Retina (tissue), 1 donor: ENCODE measurements at places on chromosomes 2 and 18.

DNA sequence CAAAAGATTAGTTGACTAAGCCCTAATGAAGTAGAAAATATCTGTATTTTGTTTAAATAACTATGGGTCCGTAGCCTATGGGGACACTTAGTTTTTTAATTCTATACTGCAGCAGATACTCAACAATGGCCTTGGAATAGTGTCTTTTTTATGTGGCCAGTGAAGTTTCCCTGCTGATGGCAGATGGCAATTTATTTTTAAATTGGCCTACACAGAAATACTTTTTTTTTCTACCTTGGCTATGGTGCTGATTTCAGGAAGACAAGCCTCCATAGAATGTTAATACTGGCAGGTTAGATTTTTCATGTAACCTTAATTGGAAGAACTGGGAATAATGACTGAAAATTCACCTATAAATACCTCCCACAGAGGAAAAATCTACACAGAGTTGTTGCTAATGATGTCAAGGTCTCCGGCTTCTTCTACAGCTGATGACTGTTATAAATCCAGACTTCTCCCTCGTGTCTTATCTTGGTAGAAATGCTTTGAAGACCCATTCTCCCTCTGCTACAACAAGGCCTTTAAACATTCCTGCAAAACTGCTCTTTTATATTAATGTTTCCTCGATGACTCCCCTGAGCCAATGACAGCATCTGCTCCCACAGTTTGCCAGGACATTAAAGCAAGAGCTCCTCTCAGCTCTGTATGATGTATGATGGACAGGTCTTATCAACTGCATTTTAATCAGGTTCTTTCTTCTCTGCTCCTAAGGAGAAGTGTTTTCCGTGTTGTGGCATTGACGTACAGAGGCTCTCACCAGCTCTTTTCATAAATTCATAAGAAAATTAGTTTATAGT is 29.1 kb upstream of the FAM98A start:
- DNase-seq, result no peak

GRCh38 chr2:222289278-222290160 is 9.3 kb downstream of the PAX3 start:
- DNase-seq, result peak; percentile 70

DNA sequence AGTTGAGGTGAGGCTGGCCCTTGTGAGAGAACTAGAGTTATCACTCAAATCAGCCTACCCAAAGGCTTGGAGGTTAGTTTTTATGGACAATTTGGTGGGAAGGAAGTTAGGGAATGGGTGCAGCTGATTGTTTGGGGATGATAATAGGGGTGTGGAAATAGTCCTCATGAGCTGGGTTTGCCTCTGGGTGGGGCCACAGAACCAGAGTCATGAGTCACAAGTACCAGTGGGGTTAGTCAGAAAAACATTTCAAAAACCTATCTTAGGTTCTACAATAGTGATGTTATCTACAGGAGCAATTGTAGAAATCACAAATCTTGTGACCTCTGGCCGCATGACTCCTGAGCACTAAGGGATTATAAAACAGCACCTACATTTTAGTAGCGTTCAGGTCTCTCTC is 630.1 kb upstream of the PIK3C3 start:
- no peak for DNase-seq

GRCh38 chr2:177147093-177147694 is 65.4 kb upstream of the HNRNPA3 start:
- DNase-seq, result peak; percentile 29

DNA sequence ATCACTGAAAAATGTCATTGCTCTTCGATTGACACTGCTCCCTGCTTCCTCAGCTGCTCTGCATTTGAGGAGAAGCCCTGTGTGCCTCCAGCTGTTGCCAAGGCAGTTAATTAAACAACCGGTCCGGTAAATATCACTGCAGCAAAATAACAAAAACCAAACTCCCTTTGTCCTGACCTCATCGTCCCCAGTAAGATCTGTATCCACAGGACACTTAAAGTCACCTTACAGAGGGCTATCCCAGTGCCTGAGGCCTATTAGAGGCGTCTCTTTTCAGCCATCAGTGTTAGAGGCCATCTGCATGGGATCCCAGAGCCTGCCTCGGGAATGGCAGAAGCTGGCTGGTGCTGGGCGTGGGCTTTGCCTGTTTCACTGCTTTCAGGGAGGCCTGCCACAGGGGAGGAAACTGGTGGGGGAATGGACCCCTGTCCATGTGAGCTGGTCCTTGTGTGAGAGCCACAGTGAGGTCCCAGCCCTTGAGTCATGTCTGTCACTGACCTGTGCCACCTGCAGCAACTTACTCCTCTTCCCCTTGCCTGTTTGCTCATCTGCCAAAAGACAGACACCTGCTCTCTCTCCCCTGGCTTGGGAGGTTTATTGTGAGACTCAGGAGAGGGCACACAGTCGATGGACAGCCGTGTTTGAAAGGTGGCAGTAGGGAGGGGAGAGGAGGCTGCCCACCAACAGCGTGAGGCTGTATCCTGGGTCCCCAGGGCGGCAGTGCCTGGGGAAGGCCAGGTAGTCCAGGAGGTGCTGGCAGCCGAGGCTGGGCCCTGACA is 117.7 kb upstream of the MCFD2 start:
- peak; percentile 74 for DNase-seq

DNA sequence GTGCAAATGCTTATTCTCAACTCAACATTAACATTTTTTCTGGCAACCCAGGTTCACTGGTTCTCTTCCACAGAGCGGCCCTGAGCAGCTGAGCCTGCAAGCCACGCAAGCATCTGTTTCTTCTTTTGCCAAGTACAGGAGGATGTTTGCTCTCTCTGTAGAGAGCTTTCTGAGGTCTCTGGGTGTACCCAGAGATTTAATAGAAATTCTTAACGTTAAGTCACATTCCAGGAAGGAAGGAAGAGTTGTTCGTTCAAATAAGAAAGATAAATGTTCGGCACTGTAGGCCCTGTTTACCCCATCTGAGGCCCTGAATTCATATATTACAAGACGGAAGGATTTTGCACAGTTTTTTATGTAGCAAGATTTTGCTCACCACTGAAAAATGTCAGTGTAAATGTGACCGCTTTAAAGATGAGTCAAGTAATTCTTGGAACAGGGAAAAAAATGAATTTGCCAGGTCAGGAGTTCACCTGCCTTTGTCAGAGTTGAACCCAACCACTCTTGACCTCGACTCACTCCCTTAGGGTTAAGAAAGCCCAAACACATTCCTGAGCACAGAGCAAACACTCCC is 30.1 kb downstream of the KCTD18 start:
- DNase-seq, result no peak

- no peak for DNase-seq
Observed at GRCh38 chr2:85516653-85517389, 22.1 kb upstream of the MAT2A start.

DNA sequence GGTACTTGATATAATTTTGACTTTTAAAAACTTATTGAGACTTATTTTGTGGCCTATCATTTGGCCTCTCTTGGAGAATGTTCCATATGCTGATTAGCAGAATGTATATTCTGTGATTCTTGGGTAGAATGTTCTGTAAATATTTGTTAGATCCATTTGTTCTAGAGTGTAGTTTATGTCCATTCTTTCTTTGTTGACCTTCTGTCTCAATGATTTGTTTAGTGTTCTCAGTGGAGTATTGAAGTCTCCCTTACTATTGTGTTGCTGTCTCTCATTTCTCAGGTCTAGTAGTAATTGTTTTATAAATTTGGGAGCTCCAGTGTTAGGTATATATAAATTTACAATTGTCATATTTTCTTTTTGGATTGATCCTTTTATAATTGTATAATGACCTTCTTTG is 349.6 kb upstream of the CWC22 start:
- DNase-seq, result no peak

GRCh38 chr2:51511002-51511401 is 479.1 kb upstream of the NRXN1 start:
- DNase-seq, result no peak

- no peak for DNase-seq
Observed at GRCh38 chr2:85577063-85577385, 362 bp upstream of the VAMP8 start.

GRCh38 chr2:1807167-1807566 is 62.9 kb upstream of the PXDN start:
- DNase-seq, result no peak

DNA sequence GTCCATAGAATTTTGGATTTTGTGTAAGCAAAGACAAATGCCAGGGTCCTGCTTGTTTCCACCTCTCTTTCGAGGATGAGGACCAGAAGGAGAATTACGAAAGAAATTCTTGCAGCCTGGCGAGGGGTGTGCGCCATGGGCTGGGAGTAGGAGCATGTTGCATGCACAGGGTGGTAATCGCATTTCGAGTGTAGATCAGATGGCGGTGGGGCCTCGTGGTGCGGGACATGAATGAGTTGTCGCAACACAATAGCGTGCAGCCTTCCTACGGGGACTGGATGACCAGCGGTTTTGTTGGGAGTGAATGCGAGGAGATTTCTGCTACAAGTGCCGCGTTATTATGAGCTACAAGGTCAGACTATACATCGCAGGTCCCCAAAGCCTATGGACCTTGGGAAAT is 4.2 kb upstream of the EN1 start:
- peak; percentile 38 for DNase-seq
